ENCODE measurements at places on chromosomes 2 and 18.

GRCh38 chr2:173452416-173452815, 97.7 kb downstream of the CDCA7 start:
- DNase-seq, result no peak

DNA sequence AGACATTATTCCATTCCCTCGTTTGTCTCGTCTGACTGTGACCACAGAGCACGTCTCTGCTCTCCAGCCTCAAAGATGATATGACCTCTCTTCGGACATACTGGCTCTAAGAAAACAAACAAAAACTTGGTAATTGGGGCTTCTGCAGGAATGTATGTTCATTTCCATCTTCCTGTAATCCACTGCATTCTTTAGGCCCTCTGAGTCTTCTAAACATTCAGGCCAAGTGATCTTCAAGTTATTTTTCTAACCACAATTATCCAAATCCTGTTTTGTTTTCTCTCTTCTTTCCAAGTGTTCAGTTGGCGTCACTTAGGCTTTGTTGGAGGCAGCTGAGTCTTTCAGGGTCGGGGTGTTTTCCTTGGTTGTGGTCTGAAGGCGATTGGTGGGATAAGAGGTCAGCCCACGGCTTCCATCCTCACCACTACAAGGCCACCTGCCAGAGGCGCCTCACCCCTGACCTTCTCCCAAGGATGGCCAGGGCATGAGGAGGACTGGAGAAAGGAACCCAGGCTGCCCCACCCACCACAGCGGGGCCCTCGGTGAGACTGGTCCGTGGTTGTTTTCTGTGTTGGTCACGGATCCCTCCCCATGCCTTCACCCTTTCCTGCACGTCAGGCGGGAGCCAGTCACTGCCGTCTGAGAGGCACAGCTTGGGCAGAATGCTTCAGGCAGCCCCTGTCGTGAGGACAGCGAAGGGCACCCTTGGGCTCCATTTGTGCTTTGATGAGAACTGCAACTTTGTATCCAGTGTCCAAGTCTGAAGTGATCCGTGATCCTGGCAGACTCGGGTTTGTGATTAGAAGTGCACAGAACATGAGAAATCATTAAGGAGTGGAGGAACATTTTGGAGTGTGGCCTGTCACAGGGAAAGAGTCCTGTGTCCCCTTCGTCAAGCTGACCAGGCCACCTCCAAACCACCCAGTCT, 88.6 kb upstream of the FHL2 start:
- no peak for DNase-seq

DNA sequence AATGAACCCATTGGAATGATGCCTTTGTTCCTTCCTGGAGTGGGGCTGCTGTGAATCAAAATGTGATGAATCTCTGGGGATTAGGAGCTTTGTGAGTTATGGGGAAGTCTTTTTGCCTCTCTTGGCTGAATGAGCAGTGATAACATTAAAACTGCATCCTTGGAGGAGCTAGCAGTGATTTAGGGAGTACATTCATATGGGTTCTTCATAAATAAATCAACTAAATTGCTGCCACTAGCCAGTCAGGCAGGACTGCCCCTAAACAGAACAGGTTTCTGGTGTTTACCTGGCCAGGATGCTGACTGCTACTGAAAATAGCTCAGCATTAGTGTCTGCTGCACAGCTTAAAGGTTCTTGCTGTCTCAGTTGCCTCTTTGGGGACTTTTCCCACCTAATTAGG, 244.5 kb upstream of the MEX3C start:
- DNase-seq, result no peak

GRCh38 chr2:113158884-113159553, 14.8 kb upstream of the PSD4 start:
- no peak for DNase-seq

DNA sequence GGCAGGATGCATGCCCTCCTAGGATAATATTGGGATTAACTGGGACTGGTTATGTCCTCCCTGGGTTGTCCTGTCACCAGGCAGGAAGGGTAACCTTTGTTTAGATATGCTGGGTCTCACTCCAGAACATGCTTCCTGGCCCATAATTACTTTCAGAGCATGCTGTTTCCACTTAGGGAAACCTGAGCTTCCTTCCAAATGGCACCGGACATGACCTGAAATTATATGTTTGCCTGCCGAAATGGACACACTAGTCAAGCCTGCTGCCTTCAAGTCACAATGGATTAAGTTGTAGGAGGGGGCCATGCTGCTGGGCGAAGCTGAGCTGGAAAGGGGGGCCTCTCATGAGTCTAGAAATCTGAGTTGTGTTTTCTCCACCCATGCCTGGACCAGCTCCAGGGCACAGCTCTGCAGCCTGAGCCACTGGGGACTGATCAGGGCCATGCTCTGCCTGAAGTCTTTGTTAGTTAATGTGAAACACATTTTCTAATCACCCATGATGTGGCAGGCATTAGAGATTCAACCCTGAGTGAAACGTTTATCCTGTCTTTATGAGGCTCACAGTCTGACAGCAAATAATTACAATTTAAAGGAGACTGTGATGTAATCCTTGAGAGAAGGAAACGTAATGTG, 273.3 kb downstream of the TNS1 start:
- DNase-seq, result no peak
